ENCODE measurements at places on chromosomes 1 and 21.

DNA sequence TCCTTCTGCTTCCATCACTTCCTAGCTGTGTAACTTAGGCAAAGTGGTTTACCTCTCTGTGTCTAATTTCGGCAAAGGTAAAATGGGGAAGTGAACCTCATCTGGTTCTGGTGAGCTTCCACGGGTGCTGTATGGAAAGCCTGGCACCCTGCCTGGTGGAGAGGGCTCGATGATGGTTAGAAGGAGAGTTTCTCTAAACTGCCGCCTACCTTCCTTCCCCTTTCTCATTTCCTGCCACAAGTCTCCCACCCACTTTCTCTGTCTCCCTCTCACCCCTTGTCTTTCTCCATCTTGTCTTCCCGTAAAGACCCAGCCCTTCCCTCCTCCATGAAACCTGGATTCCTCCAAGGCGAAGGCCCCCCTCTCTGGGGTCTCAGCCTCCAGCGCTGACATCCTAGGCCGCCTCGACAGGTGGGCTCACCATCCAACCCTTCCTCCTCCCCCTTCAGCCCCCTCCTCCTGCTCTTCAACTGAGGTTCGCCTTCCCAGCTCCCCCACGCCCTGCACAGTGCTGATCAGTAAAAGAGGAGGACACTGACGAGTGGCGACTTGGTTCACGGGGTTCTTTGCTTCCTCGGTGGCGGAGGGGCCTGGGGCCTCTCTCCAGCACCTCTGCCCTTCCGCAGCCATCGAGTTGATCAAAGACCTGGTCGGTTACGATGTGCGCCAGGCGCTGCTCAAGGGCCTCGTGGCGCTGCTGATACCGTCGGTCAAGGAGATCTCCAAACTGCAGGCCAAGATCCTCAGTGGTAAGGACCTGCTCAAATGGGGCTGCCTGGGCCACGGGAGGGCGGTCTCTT, 7.3 kb downstream of the RNU5D-1 start:
- peak; percentile 67 for DNase-seq

- DNase-seq: no peak
These were observed 69.3 kb upstream of the WARS2 start for GRCh38 chr1:119209596-119210295.

GRCh38 chr1:110636149-110636935, 30.2 kb upstream of the KCNA2 start:
- DNase-seq: no peak

DNA sequence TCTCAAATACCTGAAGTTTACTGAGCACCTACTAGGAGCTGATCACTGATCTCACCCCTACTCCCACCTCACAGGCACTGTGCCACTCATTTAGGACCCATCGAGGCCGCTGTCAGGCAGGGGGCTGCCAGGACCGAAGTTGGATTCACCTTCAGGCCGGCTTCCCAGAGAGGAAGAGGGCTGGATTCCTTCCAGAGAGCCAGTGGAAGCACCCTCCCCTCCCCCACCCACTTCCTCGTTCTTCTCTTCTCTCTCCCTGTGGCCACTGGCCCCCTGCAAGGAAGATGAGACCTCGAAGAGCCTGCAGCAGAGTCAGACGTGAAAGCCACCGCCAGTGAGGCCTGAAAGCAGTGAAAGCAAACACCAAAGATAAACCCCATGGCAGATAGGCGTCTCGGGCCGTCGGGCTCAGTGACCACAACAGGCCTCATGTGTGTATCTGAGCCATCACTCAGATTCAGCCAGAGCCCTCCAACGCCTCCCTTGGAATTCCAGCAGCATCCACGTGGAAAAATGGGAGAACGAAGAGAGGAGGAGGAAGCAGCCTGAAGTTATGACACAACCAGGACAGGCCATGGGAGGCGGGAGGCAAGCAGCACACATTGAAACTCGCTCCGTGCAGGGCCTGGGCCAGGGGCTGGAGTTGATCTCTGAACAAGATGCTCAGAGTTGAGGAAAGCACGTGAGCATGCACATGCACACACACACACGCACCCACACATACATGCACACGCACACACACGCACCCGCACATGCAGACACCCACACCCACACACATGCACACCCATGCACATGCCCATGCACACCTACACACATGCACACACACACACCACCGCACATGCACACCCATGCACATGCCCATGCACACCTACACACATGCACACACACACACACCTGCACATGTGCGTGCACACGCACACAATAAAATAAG, 6.2 kb upstream of the AGTRAP start:
- no peak for DNase-seq

GRCh38 chr1:65072845-65073244, 75.2 kb upstream of the AK4 start:
- no peak for DNase-seq

DNA sequence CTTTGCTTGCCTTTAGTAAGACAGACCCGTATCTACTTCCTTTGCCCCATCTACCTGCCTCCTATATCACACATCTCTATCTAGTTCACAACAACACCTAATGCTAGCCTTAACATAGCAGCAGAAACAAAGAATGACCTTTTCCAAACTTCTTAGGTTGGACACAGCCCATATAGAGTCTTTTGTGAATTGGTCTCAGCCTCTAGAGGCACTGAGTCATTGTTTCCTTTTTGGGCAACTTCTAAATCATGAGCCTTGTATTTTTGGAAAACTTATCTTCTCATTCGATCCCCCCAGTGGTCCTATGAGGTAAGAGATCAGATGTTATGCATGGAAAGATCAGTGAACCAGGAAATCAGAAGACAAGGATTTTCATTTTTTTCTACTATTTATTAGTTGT, 679.4 kb upstream of the USP24 start:
- DNase-seq: no peak

DNA sequence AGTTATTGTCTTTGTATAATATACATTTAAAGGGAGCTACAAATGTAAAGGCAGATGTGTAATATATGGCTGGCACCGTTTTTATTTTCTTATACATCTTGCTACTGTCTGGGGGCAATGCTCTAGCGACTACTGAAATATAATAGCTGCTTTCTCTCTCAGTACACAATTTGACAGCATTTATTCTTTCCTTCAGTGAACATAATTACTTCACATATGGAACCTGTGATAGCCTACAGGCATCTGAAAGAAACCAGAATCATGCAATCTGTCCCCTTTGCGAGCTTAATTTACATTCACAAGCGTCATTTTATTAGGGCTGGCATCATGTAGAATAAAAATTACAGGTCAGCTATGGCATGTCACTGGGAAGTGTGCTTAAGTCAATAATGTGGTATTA, 557.5 kb upstream of the PTBP2 start:
- no peak for DNase-seq

GRCh38 chr1:58717979-58718378, 18.1 kb upstream of the MYSM1 start:
- no peak for DNase-seq

- DNase-seq: no peak
These were observed 306.7 kb downstream of the NPHP4 start for GRCh38 chr1:5685446-5686040.

DNA sequence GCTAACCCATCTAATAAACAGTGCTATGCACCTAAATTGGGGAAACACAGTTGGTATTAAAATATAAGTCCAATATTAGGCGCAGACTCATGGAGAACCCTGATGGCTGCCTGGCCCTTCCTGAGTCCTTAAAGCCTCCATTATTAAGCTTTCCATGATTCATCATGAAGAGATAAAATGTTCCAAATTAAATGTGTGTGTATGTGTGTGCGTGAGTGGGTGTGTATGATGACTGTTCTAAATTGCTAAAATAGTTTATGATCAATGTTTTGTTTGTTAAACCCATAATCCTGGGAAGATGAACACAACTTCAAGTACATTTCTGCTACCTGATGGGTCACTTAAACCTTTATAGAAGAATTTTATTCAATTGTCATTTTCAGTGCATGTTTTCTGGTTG, 6.3 kb upstream of the RBBP5 start:
- no peak for DNase-seq

GRCh38 chr1:9302745-9303524, 10.2 kb downstream of the SPSB1 start:
- DNase-seq: no peak

DNA sequence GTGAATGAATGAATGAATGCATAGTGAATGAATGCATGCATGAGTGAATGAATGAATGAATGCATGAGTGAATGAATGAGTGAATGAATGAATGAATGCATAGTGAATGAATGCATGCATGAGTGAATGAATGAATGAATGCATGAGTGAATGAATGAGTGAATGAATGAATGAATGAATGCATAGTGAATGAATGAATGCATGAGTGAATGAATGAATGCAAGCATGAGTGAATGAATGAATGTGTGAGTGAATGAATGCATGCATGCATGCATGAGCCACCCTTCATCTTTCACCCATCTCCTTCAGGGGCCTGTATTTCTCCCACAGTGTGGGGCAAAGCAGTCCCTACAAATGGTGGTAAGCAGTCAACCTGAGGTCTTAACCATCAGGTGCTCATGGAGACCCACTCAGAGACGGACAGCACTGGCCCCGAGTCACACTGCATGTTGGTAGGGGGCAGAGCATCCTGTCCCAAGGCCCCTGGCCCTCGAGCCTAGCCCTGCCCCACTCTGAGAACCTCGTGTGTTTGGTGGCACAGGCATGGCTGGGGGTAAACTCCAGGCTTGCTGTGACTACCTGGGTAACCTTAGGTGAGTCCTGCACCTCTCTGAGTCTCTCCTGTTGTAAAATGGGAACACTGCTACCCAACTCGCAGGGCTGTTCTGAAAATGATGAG, 28.0 kb upstream of the PAX7 start:
- no peak for DNase-seq

- no peak for DNase-seq
These were observed 7.7 kb upstream of the HTR1D start for GRCh38 chr1:23224739-23225648.

DNA sequence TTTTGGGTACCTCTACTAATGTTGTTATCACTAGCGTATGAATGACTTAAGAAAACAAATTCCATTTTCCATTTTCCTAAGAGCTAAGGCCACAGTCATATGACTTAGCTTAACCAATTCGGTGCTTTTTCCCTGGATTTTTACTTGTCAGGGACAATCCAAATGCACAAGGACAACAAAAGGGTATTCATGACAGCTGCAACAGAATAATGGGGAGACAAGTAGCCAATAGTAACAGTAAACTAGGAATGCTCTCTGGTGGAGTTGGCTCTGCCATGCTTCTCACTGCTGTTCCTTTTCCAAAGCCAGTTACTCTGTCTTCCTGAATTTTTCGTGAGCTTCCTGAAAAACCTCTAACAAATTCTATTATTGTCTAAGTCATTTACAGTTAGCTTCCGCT, 52.9 kb downstream of the LRRIQ3 start:
- DNase-seq: no peak

GRCh38 chr1:2948001-2948750, 73.1 kb upstream of the ACTRT2 start:
- DNase-seq: no peak

GRCh38 chr1:34645109-34645688, 109.6 kb upstream of the GJB5 start:
- no peak for DNase-seq

GRCh38 chr1:56468518-56468917, 110.8 kb downstream of the PLPP3 start:
- DNase-seq: no peak

DNA sequence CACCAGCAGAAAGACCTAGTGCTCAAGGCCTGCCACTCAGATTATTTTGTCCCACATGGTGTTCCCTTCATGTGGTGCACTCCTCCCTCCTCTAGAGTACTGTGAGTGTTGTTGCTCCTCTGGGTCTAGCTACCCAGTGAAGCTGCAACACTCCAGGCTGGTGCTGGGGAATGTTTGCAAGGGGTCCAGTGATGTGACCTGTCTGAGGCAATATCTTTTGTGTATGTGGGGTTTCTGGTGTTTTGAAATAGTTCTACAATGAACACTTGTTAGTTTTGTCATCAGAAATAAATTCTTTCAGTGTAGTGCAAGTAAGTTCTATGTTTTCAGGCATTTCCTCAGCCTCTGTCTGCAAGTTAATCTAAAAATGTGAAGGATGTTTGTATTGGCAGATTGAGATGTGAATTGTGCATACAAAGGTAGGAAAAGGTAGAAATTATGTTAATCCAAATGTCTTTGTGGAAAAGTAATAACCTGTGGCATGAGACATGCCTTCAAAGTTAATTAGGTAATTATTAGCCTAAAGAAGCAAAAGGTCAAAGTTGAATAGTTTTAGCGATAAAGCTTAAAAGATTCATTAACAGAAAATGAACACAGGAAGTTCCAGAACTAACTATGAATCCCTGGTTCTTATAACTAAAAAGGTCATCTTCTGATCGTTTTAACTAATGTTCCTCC, 616.8 kb downstream of the LTN1 start:
- no peak for DNase-seq

DNA sequence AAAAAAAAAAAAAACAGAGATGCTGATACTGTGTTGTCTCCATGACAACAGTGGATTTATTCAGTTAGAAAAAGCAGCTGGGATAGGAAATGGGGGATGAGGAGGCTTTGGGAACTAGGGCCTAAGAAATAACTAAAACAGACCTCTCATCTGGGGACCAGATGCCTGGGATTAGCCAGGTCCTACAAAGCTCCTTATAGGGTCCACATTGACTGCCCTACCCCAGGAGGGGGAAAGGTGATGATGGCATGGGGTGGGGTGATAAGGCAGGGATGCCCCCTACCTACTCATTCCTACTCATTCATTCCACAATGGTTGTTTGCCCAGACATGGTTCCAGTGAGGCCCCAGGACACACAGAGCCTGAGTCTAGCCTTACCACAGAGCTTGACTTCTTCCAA, 131.2 kb downstream of the PLXNA2 start:
- DNase-seq: no peak

DNA sequence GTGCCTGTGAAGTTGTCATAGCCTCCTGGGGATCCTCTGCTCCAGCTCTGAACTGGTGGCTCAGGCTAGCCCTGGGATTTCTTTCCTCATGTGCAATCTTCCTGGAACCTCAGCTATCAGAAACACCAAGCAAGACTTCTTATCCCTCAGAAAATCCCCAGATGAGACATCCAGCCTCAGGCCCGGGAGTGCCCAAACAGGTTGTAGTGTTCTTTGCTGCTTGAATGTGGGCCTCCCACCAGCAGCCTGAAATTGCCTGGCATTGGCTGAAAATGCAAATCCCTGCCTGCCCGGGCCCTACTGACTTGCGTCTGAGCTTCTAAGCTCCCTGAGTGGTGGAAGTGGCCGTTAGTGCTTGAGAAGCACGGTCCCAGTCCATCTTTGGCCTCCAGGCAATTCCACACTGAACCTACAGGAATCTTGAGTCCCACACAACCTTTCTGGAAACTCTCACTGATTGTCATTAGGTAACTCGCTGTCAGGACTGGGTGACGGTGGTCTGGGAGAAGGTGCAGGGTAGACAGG, 146.8 kb downstream of the ZBTB18 start:
- DNase-seq: no peak

DNA sequence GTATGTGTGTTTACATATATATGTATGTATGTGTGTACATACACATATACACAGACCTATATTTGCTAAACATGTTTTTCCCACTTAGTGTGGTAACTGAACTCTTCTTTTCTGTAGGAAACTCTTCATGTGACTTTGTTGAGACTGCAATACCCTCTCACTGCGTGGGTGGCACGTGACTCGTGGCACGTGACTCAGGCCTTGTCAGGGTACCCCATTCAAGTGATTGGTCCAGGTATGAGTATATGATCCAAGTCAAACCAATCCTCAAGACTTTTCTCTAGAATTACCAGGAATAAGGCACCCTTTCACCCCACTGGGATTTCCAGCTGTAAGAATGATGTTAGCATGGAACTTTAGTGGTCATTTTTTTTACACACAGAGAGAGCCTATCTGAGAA, 149.2 kb upstream of the KCNK2 start:
- no peak for DNase-seq

Measured in GM13977 (cell line).